Esophagus squamous epithelium (tissue), 5 donors: ENCODE measurements at places on chromosomes 5 and 9.

- DNase-seq, result no peak
Observed at GRCh38 chr9:133132174-133132573, 11.1 kb upstream of the RALGDS start.

GRCh38 chr5:73862796-73863195 lies 236.8 kb downstream of the ARHGEF28 start:
- DNase-seq, result no peak

GRCh38 chr5:123538670-123539459 lies 26.9 kb downstream of the CSNK1G3 start:
- no peak for DNase-seq

- DNase-seq, result no peak
Observed at GRCh38 chr5:58737671-58738070, 154.8 kb downstream of the RAB3C start.

GRCh38 chr9:116539549-116539948 lies 147.6 kb upstream of the TRIM32 start:
- DNase-seq, result no peak

GRCh38 chr5:40401284-40402006 lies 278.3 kb upstream of the PTGER4 start:
- DNase-seq, result no peak

DNA sequence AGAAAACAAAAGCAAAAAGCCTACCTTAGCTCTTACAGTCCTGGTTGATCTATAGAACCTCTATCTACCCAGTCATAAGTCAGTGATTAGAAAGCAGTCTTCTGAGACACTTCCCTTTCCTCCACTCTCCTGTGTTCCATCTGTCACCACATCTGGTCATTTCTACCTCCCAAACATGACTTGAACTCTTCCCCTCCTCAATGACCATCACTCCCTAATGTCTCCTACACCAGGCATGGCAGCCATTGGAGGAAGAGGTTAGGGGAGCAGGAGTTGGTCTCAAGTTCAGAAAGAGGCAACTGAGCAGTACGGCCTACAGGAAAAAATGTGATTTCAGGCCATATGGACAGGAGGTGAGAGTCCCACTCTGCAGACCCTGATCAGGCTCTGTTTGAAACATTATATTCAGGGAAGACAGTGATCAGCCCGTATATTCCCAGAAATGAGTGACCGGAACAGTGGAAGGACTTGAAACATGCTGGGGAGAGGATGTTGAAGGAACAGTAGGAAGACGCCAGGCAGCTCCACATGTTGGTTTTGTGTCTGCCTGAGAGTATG lies 12.0 kb downstream of the ABLIM3 start:
- no peak for DNase-seq

DNA sequence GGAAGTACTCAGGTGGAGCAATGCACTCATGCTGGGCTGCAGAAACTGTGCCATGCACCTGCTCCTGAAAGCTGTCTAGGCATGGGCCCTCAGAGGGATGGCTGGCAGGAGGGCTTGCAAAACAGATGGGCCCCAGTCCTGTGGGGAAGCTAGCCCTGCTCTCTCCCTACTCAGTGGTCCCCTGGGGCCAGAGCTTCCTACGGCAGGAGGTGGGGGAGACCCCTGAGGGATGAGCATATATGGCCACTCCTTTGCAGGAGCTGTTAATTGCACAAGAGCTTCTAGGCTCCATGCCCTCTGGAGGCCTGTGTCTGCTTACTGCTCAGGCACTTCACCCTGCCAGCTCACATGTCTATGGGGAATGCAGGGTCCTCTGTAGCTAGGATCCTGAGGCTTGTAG lies 545.3 kb upstream of the PTPRD start:
- DNase-seq, result no peak
